ENCODE measurements at places on chromosomes 13 and 19.

DNA sequence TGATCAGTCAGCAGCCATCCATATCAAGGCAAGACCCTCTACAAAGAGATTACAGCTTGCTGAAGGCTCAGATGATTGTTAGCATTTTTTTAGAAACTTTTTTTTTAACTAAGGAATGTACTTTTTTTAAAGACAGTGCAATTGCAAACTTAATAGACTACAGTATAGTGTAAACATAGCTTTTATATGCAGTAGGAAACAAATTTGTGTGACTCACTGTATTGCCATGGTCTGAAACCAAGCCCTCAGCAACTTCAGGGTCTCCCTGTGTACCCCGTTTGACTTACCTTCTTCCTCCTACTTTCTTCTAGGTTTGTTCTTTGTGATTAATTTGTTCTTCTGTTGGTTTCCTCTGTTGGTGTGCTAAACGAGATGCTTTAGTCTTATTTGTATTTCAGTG is 93.0 kb upstream of the TEX29 start:
- DNase-seq = no peak

GRCh38 chr13:96338030-96338429 is 248.1 kb downstream of the HS6ST3 start:
- DNase-seq = no peak

DNA sequence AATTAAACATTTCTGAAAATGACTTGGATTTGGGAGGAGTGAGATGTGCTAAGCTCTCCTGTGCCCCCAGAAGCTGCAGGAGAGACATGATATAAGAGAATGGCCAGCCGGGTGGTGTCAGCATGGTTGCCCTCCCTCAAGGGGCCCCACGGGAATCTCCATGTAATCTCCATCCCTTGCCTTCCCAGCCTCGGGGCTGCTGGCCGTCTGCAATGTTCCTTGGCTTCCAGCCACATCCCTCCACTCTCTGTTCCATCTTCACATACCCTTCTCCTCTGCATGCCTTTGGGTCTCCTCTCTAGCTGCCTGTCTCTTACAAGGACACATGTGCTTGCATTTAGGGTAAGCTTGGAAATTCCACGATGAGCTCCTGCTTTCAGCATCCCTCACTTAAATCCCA is 172.0 kb downstream of the TSHZ3 start:
- no peak for DNase-seq

DNA sequence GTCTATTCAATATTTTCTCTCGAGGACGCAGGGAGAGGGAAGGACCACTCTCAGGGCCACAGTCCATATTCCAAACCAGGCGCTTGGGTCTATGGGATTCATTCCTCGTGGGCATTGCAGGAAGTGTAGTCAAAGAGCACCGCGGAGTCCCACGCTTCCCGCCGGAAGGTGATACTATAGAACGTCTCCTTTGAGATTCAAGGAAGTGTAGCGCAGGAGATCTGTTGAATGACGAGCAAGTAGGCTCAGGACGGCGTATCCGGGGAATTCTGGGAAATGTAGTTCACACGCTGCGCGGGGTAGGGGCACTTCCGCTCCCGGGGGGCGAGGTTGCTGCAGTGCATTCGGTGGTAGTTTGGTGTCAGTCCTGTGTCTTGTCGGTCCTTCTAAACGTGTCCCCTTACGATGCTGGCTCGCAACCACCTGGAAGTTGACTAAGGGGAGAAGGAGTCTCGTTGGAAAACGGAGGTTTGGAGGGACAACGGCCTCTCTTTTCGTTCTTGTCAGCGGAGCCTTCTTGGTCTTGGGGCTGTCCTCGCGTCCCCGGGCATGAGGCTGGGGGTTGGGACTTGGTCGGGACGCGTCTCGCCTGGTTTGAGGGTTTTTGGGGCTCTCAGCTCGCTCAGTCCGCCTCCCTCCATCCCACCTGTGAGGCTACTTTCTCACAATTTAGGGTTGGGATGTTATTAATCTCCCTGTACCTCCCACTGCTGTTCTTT is at the start of gene ZNF284:
Gene ZNF284 (plus strand): TSS at position 336 of the 719 bp plus-strand sequence. CDS start 4,231 bp downstream, outside the sequence.
- DNase-seq = peak; percentile 89

- no peak for DNase-seq
Observed at GRCh38 chr13:31199527-31199848, 287 bp upstream of the B3GLCT start.

DNA sequence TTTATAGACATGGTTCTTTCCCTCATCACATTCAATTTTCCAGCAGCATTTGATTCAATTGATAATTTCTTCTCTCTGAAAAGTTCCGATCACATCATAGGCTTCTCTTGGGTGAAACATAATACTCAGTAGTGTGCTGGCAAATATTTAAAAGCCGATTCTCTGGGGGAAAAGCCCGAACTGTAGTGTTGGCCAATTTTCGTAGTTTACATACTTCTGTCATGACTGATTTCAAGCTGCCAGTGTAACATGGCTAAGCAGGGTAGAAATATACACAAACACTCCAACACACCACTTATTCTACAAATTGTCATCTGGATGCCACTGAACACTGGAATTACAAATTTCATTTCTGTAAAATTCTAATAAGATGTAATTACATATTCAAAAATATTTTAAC is 56.1 kb upstream of the FREM2 start:
- peak; percentile 31 for DNase-seq

GRCh38 chr13:44231786-44232516 is 141.7 kb upstream of the SERP2 start:
- DNase-seq = peak; percentile 100

DNA sequence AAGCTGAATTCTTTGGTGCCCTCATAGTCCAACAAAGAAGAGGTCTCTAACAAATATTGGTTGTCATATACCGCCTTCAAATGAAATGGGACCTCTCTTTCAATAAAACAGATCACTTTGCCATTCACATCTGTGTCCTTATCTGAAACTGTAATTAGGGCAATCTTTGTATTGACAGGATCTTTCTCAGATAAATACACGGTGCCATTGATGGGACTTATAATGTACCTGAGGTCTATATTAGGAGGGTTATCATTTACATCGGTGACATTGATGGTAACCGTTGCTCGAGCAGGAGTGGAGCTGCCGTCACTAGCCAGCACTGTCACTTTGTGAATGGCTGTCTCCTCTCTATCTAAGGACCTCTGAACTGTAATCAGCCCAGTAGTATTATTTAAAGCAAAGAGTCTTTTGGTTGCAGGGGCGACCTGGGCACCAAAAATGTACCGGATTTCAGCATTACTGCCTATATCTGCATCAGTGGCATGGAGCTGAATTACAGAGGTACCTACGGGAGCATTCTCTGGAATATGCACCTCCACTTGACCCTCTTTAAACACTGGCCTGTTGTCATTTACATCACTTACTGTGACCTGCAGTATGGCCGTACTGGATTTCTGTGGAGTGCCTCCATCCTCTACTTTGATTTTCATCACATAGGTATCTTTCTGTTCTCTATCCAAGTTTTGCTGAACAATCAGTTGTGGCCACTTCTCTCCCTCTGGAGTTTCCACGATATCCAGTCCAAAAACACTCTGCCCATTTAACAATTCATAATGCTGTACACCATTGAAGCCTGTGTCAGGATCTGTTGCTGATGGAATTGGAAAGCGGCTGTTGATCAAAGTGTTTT is 2.8 kb downstream of the PCDH9 start:
- no peak for DNase-seq

DNA sequence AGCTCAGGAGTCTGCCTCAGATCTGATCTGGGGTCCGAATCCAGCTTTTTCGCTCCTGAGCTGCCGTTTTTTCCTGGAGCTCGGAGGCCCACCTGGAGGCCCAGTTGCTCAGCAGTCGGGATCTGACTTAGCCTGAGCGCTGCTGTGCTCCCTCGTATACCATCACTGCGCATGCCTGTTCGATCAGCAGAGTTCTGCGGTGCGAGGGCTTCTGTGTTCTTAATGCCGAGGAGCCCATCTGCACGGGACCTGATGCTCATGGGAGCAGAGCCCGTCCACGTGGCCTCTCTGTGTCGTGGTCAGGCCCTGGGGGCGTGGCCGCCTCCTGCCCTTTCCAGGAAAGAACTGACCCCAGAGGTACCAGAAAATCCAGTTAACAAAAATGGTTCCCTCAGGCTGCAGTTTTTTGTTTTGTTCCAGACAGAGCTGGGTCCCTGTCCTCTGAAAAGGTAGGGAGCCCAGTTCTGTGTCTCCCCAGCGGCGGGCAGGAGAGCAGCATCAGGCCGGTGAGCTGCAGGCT is 57.4 kb downstream of the MCF2L start:
- DNase-seq = no peak

DNA sequence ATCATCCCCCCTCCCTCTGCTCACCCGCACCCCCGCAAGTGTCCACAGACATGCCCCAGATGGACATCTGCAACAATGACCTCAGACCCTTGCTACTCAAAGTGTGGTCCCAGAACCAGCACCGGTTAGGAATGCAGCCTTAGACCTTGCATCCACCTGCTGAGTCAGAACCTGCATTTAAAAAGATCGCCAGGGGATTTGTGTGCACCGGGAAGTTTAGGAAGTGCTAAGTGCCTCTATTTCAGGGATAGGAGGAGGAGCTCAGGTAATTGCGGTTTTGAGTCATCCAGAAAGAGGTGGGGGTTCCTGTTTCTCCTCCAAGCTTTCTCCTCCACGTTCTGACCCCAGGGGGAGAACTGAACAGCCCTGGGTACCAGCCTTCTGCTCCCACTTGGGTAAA is 46.2 kb downstream of the CACNA1A start:
- DNase-seq = no peak

DNA sequence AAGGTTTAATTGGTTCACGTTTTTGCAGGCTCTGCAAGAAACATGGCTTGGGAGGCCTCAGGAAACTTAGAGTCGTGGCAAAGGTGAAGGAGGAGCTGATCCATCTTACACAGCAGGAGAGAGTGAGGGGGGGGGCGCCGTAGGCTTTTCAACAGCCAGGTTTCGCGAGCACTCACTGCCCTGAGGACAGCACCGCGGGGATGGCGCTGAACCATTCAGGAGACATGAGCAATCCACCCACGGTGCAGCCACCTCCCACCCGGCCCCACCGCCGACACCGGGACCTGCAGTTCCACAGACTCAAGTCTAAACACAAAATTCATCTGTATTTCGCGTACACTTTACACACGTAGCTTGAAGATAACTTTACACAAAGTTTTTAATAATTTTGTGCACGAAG is 73.6 kb downstream of the KDM4B start:
- peak; percentile 10 for DNase-seq

- DNase-seq = no peak
Observed at GRCh38 chr19:45834970-45835369, 19.9 kb upstream of the RSPH6A start.

GRCh38 chr13:101415358-101416174 is 742 bp downstream of the NALCN start:
- no peak for DNase-seq
